ENCODE measurements at places on chromosomes 4 and X.

DNA sequence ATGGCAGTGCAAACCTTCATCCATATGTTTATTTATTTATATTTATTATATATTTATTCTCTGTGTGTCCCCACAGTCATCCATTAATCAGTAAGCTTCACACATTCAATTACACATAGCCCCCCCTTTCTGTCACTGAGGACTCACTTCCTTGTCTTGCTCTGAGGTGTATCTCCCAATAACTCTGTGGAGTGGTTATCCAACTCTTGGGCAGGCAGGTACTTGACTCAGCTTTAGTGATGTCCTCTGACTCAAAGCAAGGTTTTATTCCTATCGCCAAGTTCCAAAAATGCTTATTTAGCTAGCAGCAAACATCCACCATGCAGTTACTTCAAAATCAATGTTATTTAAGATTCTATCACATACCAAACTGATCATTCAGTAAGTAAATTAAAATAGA is 25.2 kb upstream of the NDP start:
- no peak for DNase-seq

- DNase-seq = no peak
These were observed 326.0 kb downstream of the FBXW7 start for GRCh38 chr4:152209772-152210493.

DNA sequence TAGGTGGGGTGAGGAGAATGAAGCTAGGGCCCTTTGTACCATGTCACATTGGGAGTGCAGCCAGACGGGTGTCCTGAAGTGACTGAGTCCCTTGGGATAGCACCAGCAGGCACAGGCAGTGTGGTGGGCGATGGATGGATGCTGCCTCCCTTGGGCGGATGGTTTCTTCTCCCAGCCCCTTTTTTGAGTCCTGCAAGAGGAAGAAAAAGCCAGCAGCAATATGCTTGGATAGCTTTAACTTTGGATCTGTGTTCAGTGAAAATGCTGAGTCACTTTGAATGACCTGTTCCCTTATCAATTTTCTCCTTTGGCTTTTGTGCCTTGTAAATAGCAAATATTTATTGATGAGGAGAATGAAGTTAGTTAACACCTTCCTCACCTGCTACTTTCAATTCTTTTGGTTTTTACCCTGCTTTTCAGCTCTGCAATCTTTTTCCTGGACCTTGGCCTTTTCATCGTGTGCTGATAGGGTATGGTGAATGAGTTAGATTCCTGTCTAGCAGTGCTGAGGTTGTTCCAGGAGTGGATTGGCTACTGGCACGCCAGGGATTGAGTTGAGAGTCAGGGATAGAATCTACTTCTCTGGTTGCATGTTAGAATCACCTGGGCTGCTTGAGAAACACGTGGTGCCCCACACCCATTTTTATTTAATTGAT is 10.2 kb downstream of the DCUN1D4 start:
- no peak for DNase-seq

DNA sequence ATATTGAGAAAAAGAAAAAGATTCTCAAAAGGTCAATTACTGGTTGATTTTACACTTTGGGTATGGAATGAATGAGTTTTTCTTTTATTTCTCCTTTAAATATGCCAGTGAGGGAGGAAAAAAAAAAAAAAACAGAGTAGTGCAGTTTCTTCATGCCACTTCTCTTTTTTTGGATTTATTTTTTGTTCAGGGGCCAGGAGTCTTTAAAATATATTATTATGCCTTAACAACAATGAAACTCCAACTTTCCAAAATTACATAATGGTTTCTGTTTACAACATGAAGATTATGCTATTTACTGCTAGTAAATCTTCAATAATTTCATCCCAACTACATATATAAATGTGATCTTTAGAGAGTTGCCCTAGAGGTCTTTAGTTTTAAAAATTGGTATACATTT is 31.9 kb downstream of the DTHD1 start:
- DNase-seq = no peak

DNA sequence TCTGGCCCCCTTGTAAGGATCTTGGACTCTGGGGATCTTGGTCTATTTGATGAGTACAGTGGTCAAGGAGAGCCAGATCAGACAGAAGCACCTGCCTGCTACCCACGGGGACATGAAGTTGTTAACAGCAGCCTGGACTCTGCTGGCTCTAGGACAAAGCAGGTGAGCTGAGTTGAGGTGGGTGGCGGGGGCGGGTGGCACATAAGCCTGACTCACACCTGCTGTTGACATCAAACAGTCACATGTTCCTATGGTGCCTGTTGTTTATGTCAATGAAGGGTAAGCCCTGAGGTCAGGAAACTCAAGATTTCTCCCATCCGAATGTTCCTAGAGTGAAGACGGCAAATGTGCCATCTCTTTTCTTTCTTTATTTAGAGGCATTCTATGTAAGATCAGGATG is 50.1 kb upstream of the CLNK start:
- DNase-seq = no peak

DNA sequence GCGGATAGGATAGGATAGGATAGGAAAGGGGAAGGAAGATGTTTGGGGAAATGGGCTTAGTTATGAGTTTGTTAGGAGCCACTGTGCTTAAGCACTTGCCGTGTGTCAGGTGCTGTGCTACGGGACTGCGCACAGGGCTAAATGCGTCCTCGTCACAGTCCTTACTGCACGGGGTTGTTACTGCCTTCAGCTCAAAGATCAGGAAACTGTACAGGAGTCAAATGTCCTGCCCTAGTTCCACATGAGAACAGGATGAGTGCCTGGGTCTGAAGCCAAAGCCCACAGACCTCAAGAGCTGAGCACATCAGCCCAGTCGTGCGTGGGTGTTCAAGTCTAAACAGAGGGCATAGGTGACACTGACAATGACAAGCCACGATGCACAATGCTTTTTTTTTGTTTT is 15.0 kb downstream of the ACSL1 start:
- DNase-seq = no peak

DNA sequence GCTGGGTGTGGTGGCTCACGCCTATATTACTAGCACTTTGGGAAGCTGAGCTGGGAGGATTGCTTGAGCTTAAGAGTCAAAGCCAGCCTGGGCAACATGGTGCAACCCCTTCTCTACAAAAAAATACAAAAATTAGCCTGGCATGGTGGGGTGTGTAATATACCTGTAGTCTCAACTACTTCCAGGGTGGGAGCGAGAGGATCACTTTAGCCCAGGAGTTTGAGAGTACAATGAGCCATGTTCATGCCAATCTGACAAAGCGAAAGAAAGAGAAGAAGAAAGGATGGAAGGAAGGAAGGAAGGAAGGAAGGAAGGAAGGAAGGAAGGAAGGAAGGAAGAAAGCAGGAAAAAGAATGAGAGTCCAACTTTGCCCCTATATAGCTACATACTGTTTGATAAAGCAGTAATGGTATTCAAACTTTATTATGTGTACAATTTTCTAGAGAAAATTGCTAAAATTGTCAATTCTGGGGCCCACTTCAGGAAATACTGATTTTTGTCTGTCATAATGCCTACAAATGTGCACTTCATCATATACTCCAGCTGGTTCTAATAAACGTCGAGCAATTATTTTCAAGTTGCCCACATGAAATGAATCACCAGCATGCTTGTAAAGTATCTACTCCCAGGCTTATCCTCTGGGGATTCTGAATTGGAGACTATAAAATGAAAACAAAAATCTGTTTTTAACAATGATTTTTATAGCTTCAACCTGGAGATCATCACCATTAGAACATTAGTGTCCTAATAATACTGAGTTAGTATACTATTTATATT is 132.3 kb downstream of the NDST4 start:
- DNase-seq = no peak

DNA sequence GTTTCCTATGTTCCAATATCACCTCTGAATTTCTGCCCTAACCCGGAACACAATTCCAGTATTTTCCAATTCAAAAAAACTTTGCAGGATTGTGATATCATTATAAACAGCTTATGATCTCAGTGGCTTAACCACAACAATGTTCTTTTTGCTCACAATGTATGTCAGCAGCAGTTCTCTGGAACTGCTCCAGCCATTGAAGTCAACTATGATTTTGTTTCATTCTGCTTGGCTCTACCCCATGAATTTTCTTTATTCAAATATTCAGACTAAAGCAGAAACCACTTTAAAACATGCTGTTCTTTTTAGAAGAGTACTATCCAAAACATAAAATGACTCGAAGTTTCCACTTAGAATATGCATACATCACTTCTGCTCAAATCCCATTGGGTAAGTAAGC is 1611.1 kb downstream of the ARAP2 start:
- DNase-seq = no peak

- DNase-seq = no peak
These were observed 29.9 kb downstream of the BOD1L1 start for GRCh38 chr4:13597604-13598003.

DNA sequence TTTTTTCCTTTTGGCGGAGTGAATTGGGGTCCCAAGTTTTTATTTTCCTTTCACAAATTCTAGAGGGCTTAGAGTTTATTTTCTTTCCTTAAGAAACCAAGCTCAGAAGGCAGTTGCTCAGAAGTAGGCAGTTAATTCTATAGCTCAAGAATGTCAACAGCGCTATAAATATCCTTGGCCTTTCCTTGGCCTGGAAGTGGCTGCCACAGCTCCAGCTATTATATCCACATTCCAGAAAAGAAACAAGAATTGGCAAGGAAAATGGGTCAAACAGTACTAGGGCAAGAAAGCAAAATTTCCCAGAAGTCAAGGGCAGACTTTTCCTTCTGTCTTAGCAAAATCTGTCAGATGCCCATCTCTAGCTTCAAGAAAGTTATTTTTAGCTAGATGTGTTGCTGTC is 31.0 kb downstream of the SLC10A6 start:
- DNase-seq = no peak

DNA sequence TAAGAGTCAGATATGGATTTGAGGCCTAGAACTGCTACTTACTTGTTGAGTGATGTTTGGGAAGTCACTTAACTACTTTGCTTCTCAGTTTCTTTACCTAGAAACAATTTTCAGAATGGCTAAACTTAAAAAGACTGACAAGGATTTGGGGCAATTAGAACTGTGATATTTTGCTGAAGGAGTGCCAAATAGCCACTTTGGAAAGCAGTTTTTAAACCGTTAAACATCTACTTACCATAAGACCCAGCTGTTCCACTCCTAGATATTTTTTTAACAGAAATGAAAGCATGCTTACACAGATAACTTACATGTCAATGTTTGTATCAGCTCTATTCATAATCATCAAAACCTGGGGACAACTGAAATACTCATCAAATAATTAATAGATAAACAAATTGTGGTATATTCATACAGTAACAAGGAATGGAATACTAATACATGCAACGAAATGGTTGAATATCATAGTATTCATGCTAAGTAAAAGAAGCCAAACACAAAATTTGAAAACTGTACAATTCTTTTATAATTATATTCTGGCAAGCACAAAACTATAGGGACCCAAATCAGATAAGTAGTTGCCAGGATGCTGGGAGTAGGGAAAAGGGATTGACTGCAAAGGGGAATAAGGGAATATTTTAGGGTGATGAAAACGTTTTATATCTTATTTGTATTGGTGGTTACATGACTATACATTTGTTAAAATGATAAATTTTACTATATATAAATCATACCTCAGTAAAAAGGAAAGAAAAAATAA is 24.0 kb downstream of the RPA4 start:
- DNase-seq = no peak

DNA sequence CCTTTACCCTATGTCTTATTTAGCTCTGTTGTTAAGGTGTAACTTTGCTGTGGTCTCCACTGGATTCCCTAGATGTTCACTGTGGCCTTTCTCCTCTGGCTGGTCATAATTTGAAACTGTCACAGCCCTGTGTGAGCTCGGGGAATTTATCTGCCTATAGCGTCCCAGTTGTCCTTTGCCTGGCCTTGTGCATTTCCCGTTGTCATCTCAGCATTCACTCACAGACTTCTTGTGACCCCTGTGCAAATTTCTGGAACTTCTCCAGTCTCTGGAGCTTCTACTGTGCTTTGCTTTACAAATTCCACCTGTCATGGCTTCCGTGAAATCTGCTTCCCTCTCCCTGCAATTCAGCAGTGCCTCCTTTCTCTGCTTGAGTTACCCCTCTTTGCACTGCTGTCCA is 106.7 kb downstream of the WWC2 start:
- DNase-seq = no peak

GRCh38 chr4:140131675-140132229 is 22.2 kb downstream of the MAML3 start:
- no peak for DNase-seq

- no peak for DNase-seq
These were observed 188.0 kb upstream of the C1QTNF7 start for GRCh38 chr4:15239866-15240265.

DNA sequence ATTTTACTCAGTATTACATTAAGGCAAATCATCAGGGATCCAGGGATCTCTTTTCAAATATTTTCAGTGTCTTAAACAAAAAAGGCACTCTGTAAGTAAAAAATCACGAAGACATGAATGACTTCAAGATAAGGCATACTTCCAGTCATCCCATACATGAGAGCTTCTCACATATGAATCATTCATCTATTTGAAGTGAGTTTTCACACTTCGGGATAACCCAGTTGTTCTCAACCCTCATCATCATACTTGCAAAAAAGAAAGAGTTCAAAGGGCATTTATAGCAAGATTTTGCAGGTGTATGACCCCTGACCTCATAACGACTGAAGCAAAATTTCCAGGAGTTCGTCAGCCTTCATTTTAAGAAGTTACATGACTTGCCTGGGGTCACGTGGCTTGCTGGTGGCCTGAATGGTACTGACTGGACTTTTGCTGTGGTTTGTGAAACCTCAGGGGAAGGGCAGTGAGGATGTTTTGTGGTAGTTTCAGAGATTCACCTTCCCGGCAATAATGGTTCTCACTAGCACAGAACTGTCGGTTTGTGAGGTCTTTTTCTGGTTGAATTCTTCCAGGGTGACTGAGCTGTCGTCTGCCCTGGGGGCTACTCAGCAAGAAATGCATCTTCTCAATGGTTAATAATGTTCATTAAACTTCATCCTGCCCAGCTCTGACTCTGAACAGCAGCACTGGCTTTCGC is 115.8 kb upstream of the SHISA3 start:
- DNase-seq = peak; percentile 41

GRCh38 chr4:167421201-167421600 is 186.9 kb upstream of the SPOCK3 start:
- no peak for DNase-seq

GRCh38 chr4:71235311-71236201 is 103.3 kb upstream of the SLC4A4 start:
- DNase-seq = no peak

DNA sequence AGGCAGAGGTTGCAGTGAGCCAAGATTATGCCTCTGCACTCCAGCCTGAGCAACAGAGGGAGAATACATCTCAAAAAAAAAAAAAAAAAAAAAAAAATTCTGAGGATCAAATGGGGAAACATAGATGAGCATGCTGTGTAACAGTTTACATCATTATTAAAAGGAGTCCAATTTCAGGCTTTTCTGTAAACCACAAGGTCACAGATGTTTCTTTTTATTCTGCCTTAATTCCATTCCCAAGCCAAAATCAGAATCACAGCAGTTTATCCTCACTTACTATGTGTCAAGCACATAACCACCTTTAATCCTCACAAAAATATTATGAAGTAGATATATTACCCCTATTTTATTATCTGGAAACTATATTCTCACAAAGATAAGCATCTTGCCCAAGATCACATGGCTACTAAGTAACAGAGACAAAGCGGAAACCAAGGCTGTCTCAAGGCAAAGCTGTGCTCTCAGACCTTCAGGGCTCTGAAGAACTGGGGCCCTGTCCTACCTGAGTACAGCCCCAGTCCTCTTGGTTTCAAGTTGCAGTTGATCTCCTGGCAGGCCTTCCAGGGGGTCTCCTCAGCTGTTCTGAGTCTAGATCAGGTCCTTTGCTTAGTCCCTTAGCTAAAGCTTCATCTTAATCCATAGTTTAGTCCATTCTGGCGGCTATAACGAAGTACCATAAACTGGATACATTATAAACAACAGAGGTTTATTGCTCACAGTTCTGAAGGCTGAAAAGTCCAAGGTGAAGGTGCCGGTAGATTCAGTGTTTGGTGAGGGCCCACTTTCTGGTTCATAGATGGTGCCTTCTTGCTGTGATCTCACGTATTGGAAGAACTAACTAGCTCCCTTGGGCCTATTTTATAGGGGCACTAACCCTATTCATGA is 141.3 kb downstream of the PALLD start:
- DNase-seq = no peak

Data from GM12864 (cell line).